ENCODE measurements at places on chromosomes 16 and 17.

GRCh38 chr17:2058586-2059546 is 4.0 kb downstream of the HIC1 start:
- peaks cover 10% of the 10 kb centered on the region for H3K4me1 ChIP-seq
- H3K4me3 ChIP-seq = no peak overlapping the region
- H3K36me3 ChIP-seq = peaks cover 46% of the 10 kb centered on the region
- H3K27ac ChIP-seq = no peak overlapping the region
- peaks cover 7% of the 10 kb centered on the region for H3K27me3 ChIP-seq
- peak; percentile 86 for DNase-seq

GRCh38 chr17:20825539-20825938 is 217.3 kb downstream of the USP22 start:
- H3K27ac ChIP-seq = no peak overlapping the region
- H3K27me3 ChIP-seq = peaks cover 4% of the 10 kb centered on the region
- H3K4me1 ChIP-seq = no peaks in the 10 kb centered on the region
- no peak for DNase-seq

- H3K27ac ChIP-seq = no peak overlapping the region
- H3K4me3 ChIP-seq = no peak overlapping the region
- H3K4me1 ChIP-seq = no peaks in the 10 kb centered on the region
- no peaks in the 10 kb centered on the region for H3K36me3 ChIP-seq
- no peak for DNase-seq
Measured at GRCh38 chr17:79374087-79374689, 236.7 kb downstream of the RBFOX3 start.

DNA sequence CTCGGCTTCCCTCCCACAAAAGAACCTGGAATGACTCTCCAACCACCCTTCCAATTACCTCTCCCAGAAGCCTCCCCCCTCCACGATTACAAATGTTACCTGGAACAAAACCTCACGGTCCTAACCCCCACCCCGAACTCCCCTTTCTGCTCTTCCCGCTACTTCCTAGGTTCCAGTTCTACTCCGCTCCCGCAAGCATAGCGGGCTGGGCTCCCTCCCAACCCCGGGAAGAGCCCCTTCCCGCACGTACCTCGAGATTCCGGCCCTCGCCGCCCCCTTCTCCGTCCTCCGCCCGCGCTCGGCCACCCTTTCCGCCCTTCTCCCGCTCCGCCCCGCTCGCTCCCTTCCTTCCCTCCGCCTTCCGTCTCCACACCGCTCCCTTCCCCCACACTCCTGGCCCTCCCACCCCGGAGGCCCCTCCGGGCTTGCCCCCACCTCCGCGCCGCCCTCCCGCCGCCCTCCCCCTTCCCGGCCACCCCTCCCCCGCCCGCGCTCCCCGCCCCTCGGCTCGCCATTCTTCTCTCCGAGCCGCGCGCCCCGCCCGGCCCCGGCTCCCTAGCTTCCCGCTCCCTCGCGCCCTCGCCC is 457 bp downstream of the CHTF8 start:
- peak overlapping the region; percentile 93 for H3K4me3 ChIP-seq
- peak overlapping the region; percentile 87 for H3K27ac ChIP-seq
- peak; percentile 89 for DNase-seq
- no peaks in the 10 kb centered on the region for H3K27me3 ChIP-seq

- H3K4me1 ChIP-seq = no peaks in the 10 kb centered on the region
- peaks cover 6% of the 10 kb centered on the region for H3K36me3 ChIP-seq
- H3K27me3 ChIP-seq = no peaks in the 10 kb centered on the region
- DNase-seq = no peak
- no peak overlapping the region for H3K4me3 ChIP-seq
- no peak overlapping the region for H3K27ac ChIP-seq
Measured at GRCh38 chr16:14449334-14449733, 180.7 kb downstream of the PARN start.

GRCh38 chr17:57505841-57506773 is 239.0 kb downstream of the CCDC182 start:
- peaks cover 13% of the 10 kb centered on the region for H3K4me1 ChIP-seq
- H3K4me3 ChIP-seq = no peak overlapping the region
- H3K27ac ChIP-seq = no peak overlapping the region
- H3K27me3 ChIP-seq = no peaks in the 10 kb centered on the region
- H3K36me3 ChIP-seq = no peaks in the 10 kb centered on the region

DNA sequence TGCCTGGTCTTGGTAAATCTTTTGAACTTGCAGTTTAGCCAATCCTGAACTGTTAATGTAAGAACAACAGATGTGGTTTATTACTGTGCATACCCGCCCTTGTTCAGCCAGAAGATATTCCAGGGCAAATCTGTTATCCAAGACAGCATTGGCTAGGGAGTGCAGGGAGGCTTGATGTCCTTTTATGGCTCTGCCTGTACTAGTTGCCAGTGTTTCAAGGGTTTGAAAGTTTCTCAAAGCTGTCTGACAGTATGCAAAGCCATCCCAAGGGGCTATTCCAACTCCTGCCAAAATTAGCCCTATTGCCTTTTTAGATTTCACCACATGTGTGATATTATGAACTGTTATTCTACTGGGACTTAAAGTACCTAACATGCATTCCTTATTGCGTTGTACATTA is 30.1 kb downstream of the LCMT1 start:
- DNase-seq = no peak
- H3K27ac ChIP-seq = no peak overlapping the region
- no peak overlapping the region for H3K4me3 ChIP-seq
- peaks cover 19% of the 10 kb centered on the region for H3K36me3 ChIP-seq
- H3K27me3 ChIP-seq = no peaks in the 10 kb centered on the region

DNA sequence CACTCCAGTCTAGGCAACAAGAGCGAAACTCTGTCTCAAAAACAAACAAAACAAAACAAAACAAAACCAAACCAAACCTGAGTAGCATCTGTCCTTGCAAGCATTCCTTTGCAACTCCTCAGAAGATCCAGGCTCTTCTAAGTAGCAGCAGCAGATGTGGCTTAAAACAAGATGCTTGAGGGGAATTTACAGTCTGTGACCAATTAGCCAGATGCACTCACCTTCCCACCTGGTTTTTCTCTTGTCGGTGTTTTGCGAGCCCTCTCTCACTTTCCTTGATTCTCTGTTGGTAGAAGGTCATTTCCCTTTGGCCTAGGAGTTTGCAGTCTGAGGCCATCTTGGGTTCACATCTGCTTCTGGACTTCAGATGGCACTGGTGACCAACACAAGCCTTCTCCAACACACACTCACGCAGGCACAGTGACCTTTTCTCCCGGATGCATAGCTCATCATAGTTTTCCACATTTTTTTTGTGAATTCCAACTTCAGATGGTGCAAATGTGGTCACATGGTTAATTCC is 276.8 kb downstream of the STX8 start:
- DNase-seq = no peak
- no peaks in the 10 kb centered on the region for H3K27me3 ChIP-seq
- no peak overlapping the region for H3K27ac ChIP-seq
- H3K36me3 ChIP-seq = no peaks in the 10 kb centered on the region

- DNase-seq = no peak
- H3K36me3 ChIP-seq = no peaks in the 10 kb centered on the region
- H3K27ac ChIP-seq = no peak overlapping the region
- no peak overlapping the region for H3K4me3 ChIP-seq
Measured at GRCh38 chr17:27408891-27409290, 47.4 kb upstream of the KSR1 start.

- H3K4me1 ChIP-seq = no peaks in the 10 kb centered on the region
- H3K4me3 ChIP-seq = no peak overlapping the region
- H3K27me3 ChIP-seq = no peaks in the 10 kb centered on the region
- DNase-seq = no peak
Measured at GRCh38 chr17:76331083-76331482, 22.6 kb downstream of the PRPSAP1 start.

- no peak for DNase-seq
- peaks cover 30% of the 10 kb centered on the region for H3K36me3 ChIP-seq
- H3K27ac ChIP-seq = no peak overlapping the region
- peaks cover 38% of the 10 kb centered on the region for H3K4me1 ChIP-seq
Measured at GRCh38 chr17:41915566-41915965, 3.2 kb downstream of the ACLY start.

GRCh38 chr16:77594799-77595596 is 127.3 kb upstream of the NUDT7 start:
- no peak overlapping the region for H3K27ac ChIP-seq
- peaks cover 16% of the 10 kb centered on the region for H3K27me3 ChIP-seq
- no peak for DNase-seq
- no peaks in the 10 kb centered on the region for H3K4me1 ChIP-seq
- no peaks in the 10 kb centered on the region for H3K36me3 ChIP-seq
- H3K4me3 ChIP-seq = no peak overlapping the region
